NCI-H1930 (cell line): ENCODE measurements at places on chromosomes 4 and X.

DNA sequence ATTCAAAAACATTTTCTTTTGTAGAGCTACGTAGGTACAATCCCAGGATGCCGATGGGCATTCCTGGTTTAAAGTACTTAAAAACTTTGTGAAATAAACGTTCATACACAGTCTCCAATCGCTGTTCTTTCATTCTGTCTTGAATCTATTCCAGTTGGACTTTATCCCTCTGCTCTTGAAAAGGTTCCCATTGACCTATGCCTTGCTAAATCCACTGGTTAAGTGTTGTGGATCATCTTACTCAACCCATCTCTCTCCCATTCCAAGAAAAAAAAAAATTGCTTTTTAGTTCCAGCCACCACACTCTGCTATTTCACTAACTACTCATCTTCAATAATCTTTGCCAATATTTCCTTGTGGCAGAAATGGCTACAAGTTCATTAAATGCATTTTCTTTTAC, 542.3 kb upstream of the GRIA3 start:
- DNase-seq, result no peak

GRCh38 chr4:174398728-174399127, 115.0 kb downstream of the CEP44 start:
- no peak for DNase-seq

DNA sequence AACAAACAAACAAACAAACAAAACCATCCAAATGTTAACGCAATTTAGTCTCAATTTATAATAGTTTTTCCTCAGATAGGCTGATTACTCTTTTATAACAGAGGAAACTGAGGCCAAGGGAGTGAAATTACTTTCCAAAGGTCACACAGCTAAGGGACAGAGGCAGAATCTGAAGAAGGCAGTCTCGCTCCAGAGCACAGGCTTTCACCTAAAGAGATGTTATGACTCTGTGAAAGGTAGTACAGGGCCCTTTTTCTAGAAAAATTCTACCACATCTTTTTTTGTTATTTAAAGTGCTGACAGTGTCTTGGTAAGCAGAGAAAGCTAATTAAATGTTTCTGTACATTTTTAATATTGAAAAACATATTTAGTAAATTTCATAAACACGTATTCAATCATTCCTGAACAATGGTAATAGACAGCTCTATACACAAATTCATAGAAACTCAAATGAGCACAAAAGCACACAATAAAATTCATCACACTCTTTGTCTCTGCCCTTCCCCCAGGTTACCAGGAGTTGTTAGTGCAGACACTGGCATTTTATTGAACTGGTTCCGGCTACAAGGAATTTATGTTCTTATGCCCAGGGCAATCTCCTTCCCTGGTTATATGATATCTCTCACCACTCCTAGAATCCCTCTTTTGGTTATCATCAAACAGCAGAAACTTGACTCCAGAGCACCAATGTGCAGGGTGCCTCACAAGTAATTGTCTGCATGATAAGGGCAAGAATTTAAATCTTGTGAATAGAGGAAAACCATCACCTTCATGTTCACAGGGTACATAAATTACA, 7.7 kb upstream of the APBB2 start:
- no peak for DNase-seq

DNA sequence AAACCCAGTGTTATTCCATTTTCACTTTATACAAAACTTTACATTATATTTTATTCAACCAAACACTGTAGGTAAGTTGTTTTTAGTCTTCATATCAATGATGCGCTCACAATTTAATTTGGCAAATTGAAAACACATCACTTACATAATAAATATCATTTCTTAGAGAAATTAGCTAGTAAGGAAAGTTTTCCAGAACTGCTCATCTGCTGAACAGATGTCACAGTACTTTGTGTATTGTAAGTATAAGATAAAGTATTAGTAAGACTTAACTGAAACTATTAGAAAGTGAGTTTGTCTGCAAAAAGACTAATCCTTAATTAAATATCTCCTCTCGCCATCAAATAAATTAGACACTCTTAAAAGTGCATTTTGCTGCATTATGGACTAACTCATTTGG, 108.7 kb upstream of the PACRGL start:
- no peak for DNase-seq

DNA sequence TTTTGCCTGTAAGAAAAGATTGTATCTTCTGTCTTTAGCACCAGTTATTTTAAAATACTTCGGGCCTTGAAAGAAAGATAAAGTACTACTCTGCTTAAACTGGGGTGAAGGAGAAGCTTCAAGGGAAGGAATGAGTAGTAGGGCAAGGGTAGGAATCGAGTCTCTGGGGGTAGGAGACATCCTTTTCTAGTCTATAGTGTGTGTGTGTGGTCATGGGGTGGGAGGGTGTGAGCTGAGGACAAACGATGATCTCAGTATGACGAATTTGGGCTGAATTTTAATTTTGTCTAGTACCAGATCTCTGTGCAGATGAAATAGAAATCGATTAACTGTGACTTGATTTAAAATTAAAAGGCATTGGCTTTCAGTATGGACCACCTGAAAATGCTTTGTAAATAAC, 3.3 kb upstream of the MYOZ2 start:
- no peak for DNase-seq

GRCh38 chr4:186318481-186318880, 52.5 kb downstream of the F11 start:
- no peak for DNase-seq

- DNase-seq, result no peak
Measured at GRCh38 chr4:145488310-145488709, 6.7 kb downstream of the SMAD1 start.

DNA sequence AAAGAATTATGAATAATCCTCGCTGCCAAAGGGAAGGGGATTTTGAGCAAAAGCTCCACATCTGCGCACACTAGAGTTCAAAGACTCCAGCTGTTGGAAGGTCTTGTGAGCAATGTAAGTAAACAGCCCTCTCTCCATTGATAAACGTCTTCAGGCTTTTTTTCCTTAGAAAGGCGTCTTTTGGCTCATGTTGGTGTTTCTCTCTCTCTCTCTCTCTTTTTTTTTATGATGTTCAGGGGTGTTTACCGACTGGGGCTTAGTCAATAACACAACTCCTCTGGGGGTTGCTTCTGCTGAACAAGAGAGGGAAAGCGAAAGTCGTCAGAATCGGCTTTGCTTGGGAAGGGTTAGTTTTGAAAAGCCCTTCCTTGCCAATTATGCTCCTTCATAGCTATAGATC, 53.2 kb upstream of the C1QTNF7 start:
- DNase-seq, result no peak

DNA sequence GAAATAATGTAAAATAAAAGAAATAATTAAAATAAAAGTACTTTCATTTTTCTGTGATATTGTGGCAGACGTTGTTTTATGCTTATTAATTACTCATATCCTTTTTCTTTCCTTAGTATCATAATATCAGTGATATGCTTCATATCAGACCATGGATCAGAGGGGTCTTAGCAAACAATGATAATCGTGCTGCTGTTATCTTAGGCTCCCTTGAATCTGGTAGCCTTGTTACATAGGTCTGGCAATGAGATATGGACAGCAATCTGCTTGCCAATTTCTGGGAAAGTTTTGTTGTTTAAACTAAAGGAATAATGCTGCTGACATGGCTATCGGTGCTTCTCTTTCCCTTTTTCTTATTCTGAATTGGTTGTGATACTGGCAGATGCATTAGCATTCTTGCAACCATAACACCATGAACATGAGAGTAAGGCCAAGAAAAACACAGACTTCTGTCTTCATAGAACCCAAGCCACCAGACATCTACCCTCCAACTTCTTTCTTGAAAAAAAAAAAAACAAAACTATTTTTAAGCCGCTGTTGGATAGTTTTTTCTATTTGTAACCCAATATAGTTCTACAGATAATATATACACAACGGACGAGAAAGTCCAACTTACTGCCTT, 16.4 kb downstream of the EPHA5 start:
- DNase-seq, result no peak

DNA sequence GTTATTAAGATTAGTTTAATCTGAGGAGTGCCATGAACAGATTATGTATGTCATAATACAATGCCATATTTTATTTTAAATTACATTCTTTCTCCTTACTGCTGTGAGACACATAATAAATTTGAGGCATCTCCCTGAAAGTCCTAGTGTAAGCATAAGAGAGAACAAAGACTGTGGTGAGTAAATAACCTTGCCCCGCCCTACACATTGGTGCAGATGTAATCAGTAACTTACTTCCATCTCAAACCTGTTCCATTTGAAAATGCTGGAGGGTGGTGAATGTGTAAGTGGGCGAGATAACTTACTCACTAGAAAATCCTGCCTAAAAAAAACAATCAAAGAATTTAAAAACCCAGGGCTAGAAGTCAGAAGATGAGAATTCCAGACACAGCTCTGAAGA, 338.1 kb upstream of the SLIT2 start:
- DNase-seq, result no peak

DNA sequence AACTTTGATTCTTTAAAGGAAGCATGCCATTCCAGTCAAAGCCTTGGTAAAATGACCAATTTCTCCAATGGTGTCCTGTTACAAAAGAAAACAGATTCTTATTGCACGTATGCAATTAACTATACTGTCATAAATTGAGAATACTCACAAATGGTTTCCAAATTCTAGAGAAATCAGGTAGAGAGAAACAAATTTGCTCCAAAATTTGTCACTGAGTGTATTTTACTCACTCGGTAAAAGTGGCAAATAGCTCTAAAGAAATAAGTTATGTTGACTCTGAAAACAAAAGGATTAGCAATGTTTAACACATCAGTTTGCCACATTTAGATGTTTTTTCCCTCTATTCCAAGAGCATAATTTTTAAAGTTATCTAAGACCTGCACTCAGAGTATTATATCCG, 133.1 kb downstream of the DMD start:
- DNase-seq, result no peak

- DNase-seq, result no peak
Measured at GRCh38 chr4:57550198-57550597, 440.0 kb upstream of the IGFBP7 start.

GRCh38 chrX:45849261-45849862, 648.7 kb upstream of the DIPK2B start:
- no peak for DNase-seq

DNA sequence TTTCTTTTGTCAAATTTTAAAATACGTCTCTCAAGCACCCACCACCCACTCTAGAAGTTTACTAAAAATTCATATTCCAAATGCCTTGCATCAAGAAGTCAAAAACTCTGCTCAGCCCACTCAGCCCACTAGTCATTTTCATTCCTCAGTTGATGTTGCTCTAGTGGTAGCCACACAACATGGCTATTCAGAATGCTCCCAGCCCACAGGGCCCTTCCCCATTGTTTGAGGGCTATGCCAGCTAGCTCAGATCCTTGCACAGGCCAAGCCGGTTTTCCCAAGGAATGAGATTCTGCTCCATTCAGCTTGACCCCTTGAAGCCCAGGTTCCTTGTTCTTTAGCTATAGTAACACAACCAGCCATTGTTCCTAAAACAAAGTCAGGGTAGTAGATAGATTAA, 297.5 kb upstream of the RASGEF1B start:
- no peak for DNase-seq

DNA sequence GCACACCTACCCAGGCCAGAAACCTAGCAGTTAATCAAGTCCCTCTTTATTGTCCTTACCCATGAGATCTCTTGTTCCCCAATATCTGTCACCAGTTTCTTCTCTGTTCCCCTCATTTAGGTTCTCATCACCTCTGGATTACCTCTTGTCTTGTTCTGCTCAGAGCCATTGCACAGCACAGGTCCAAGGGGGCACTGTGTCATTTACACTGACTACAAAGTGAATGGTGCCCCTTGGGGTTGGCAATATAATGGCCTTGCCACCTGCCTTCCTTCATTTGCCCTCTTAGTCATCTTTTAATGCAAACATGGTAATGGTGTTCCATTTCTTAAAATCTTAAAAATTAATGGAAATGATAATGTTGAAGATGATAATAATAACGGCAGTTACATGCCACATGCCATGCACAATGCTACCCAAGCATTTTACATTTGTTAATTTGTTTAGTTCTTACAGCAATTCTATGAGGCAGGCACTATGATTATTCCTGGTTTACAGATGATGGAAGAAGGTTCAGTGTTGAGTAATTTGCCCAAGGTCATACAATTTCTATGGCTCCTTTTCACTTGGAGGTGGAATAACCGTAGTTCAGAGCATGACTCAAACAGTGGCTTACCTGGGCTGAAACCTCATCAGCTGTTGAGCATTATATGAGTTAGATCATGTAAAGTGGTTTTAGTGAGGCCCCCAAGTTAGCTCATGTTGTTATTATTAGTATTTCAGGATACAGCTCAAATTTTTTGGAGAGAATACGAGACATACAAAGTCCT, 117.9 kb downstream of the RASL11B start:
- DNase-seq, result peak; percentile 33

GRCh38 chr4:75251547-75251946, 262.7 kb downstream of the RCHY1 start:
- DNase-seq, result no peak

GRCh38 chrX:1612641-1613286, 2.1 kb upstream of the ASMT start:
- no peak for DNase-seq

DNA sequence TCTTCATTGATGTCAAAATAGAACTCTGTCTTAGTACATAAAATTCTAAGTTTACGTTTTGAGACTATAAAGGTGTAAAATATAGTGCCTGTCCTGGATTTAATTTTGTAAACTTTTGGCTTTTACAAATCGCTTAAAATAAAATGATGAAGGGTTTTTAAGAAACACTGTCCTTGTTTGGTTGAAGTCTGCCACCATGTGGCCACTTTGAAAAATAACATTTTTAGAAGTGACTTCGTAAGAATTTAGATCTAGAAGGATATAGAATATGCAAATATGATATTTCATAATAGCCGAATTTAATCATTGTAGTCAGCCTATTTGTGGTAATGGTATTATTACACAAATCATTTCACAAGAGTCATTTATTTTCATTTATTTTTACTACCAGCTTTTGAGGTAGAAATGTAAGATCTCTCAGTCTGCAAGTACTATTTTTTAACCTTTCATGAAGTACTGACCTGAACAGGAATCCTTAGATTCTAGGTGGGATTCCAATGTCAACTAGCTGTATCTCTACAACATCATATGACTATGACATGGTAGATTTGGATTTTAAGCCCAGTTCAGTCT, 31.0 kb upstream of the FAT4 start:
- no peak for DNase-seq

- DNase-seq, result no peak
Measured at GRCh38 chr4:139011225-139011950, 4.2 kb upstream of the NOCT start.
